ENCODE measurements at places on chromosomes 16 and 17.

DNA sequence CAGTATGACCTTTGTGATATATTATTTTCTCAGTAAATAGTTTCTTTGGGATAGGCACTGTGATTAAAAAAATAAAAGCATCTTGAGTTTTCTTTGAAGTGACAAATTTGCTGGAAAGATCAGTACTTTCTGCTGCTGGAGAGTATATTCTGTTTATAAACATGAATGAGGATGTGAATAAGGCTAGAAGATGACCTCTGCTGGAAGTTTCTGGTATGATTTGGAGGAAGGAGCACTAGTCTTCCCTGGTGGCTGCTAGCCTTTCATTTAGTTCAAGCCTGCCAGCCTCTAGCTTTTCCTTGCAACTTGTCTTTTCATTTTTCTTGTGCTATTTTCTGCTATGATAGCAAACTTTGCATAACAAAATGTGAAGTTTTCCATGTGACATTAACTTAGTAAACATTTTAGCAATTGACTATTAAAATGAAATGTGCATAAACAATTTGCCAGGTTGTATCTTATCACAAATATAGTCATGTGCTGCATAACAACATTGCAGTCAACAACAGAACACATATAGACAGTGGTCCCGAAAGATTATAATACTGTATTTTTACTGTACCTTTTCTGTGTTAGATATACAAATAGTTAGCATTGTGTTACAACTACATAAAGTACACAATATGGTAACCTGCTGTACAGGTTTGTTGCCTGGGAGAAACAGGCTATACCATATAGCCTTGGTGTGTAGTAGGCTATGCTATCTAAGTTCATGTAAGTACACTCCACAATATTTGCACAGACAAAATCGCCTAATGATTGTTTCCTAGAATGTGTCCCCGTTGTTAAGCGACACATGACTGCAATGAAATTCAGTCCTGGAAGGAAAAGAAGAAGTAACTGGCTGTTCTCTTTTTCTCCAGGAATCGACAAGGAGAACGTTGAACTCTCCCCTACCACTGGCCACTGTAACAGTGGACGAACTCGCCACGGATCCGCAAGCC, 18.1 kb upstream of the RAB11FIP4 start:
- no peak for DNase-seq

DNA sequence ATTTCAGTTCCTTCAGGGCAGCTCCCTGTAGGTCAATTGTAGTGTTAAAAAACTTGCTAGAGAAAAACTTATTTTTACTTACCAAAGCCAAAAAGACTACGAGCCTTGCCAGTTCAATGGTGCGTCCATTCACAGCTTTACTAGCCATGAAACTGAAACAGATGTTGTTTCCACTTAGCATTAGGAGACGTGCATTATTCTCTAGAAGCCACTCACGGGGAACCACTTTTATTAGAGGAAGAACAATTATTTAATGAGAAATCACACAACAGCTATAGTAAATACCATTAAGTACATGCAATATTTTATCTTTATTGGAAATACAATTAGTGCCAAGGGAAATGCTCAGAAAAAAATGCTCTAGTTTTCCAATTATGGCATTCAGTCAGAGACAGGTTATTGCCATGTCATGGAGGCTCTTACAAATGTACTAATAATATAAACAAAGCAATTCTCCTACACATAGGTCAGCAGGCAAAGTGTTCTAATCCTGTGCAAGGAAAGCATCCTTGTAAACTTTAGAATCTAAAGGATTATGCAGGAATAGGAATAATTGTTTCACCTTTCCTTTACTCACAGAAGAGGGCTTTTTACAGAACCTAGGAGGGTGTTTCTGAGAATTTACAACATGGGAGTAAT, 17.4 kb downstream of the LASP1NB start:
- no peak for DNase-seq

GRCh38 chr16:73852561-73852960, 444.1 kb upstream of the PSMD7 start:
- no peak for DNase-seq

DNA sequence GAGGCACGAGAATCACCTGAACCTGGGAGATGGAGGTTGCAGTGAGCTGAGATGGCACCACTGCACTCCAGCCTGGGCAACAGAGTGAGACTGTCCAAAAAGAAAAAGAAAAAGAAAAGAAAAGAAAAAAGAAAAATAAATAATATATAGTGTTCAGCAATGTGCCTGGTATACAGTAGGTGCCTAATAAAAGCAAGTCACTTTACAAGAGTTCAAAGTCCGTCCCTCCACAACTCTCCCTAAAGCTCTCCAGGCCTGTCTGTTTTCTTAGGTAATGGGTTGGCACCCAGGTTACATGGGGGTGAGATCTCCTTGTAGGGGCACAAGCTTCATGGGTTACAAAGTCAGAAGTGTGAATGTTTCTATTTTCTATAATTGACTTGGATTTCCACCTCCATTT, 16.6 kb upstream of the ANKRD40CL start:
- DNase-seq: no peak

DNA sequence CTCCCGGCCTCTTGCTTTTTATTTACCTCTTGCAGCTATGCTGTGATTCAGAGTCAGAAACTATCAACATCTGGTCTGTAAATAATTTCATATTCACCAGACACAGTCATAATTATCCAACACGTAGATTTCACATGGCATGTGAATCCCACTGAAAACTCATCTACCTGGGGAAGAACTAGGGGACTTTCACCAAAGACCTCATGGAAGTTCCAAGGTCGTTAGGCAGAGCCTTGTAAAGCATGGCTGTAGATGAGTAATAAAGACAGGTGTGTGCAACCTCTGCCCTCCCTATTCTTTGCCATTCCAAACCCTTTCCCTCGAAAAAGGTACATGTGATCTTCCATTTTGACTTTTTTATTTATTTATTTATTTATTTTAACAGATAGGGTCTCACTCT, 1.9 kb upstream of the CHST5 start:
- DNase-seq: no peak

DNA sequence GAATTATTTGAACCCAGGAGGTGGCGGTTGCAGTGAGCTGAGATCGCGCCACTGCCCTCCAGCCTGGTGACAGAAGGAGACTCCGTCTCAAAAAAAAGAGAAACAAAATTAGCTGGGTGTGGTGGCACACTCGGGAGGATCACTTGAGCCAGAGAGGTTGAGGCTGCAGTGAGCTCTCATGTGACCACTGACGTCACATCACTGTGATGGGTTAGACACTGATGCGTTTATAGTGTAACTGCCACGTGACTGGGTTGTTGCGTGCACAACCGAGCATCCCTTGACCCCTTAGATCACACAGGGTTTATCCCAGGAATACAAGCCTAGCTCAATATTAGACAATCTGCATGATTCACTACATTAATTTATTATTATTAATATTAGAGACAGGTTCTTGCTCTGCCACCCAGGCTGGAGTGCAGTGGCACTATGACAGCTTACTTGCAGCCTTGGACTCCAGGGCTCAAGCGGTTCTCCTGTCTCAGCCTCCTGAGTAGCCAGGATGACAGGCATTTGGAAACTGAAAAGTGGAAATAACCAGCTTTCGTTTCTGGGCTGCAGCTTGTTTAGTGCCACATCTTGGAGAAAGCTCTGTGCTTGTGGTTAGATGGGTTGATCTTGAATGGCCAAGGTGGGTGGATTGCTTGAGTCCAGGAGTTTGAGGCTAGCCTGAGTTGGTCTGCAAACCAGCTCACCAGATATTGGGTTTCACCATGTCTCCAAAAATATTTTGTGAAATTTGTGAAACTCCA, 26.4 kb upstream of the ABR start:
- DNase-seq: no peak

GRCh38 chr16:31502981-31503380, 5.2 kb downstream of the RUSF1 start:
- DNase-seq: no peak

All from cortex of kidney (tissue), 1 donor.